ENCODE measurements at places on chromosomes 2 and 18. TPM values are rescaled to one million over a fixed set of nuclear protein-coding genes. Genes with fewer than 3 reads are reported as not detected.

DNA sequence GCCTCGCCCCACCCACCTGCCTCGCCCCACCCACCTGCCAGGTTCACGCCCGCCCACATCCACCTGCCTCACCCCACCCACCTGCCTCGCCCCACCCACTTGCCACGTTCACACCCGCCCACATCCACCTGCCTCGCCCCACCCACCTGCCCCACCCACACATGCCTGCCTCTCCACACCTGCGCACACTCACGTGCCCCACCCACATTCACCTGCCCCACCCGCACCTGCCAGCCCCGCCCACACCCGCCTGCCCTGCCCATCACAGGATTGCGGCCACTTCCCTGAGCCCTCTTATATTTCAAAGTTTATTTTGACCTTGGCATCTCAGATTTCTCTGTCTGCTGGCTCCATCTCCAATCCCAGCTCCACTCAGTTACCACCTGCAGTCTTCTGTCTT, 217.5 kb upstream of the SOX11 start:
- no peak for DNase-seq

DNA sequence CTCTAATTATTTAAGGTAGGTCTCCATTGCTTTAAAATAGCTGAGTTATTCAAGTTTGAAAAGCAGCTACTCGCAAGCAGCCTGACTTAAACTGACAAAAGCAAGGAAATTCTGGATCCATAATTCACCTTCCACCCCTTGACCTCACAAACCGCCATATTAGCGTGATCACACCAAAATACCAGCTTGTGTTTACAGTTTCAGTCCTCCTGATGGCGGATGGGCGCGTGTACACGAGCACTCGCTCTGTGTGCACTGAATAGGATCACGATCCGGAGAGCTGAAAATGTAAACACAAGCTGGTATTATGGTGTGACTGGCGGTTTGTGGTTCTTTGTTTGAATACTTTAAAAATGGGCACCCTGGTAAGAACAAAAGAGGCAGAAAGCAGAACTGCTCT, 42.4 kb upstream of the PSMD14 start:
- DNase-seq = no peak

DNA sequence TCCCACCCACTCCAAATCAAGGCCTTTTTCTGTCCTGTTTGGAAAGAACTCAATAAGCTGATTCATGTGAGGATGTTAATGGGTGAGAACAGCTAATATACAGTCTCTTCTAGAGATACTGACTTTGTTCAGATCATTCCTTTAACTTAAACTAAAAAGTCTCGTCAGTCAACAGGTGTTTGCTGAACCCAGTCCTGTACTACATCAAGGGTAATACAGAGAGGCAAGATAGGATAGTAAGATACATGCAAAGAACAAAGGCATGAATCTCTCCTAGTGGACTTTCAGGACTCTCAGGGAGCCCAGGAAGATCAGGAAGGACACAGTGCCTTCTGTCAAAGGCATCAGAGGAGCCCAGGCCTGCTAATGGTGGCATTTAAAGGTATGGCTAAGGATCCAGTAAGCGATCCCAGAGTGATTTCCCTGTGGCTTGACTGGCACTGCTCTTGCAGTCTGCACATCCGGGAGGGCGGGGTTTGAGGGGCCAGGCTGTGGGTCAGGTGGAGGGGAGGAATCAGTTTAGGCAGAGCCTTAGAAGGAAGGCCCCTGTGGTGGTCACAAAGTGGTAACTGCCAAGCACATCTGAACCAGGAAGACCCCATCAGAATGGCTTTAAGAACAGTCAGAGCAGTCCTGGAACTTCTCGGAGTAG, 54.0 kb downstream of the EPAS1 start:
- no peak for DNase-seq

DNAJC5G gene
- total RNA-seq = not detected

TMEM178A gene
- total RNA-seq = 1.4 TPM
